ENCODE measurements at places on chromosomes 2 and 18.

GRCh38 chr2:96356889-96357288 is 21.3 kb downstream of the NCAPH start:
- no peak for DNase-seq

DNA sequence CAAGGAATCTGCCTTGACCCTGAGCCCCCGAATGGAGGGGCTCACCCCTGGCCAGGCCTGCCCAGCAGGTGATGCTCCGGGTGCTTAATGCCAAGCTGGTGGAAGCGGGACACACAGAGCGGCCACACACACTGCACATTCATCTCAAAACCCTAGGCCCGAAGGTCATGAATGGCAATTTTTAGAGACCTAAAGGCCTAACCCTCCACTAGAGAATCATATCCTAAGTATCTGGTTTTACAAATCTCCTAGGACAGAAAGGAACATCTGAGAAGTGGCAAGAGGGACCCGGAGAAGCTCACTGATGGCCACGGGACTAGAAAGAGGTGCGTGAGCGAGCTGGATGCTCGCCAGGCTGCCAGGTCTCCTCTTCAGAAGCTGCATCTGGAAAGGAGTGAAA is 38.3 kb downstream of the ST3GAL5 start:
- no peak for DNase-seq

DNA sequence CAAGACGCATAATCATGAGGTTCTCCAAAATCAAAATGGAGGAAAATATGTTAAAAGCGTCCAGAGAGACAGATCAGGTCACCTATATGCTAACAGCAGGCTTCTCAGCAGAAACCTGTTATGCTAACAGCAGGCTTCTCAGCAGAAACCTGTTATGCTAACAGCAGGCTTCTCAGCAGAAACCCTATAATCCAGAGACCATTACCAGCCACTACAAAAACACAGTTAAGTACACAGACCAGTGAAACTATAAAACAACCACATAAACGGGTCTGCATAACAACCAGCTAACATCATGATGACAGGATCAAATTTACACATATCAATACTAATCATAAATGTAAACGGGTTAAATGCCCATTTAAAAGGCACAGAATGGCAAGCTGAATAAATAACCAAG is 1548.4 kb upstream of the TMEFF2 start:
- no peak for DNase-seq

DNA sequence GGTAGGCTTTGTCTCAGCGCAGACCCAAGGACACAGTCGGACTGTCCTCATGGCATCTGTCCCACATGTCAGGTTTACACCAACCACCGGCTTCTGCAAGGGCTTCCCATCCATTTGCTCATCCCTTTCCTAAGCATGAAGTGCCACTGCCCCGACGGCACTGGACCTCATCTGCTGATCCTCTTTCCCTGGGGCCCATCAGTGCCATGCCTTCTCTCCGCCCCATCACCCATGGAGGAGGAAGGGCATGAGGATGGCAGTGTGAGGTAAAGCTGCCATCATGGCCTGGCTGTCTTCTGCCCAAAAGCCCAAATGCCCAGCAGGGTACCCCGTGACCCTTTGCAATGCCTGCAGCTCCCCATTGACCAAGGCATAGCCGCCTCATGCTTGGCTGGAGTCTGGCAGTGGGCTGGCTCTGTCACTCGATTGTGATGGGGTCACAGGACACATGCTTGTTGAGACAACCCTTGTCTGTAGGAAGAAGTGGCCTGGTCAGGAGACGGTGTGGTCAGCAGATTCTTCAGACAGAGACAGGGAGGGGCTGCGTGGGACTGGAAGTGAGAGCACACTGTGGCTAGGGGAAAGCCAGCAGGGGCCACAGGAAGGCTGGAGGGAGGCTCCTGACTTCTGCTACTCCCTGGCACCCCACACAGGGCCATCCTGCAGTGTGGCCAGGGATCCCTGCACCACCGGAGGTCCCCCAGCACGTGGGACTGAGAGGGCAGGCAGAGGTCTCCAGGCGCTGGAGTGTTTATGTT is 493.7 kb upstream of the HS6ST1 start:
- no peak for DNase-seq

- no peak for DNase-seq
These were observed 39.4 kb downstream of the EFR3B start for GRCh38 chr2:25081237-25081790.

- DNase-seq = no peak
These were observed 122.1 kb downstream of the PKP4 start for GRCh38 chr2:158578703-158579330.

DNA sequence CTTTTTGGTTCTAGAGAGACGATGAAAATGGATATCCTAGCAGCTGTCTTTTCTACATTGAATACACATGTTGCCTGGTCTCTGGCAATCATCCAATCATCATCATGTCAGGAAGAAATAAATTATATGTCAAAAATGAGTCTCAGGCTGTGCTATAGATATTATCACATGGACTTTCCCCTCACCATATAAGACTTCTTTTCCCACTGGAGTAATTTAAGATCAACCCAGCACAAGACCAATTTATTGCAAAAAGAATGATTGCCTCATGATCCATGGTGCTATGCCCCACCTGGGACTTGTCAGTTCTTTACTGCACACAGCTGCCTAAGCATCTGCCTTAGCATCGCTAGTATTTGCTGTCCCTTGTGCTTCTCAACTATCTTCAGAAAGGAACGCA is 783.7 kb upstream of the TMEFF2 start:
- DNase-seq = no peak

- DNase-seq = no peak
These were observed 32.0 kb downstream of the FASTKD2 start for GRCh38 chr2:206797376-206797775.

GRCh38 chr2:237496428-237496827 is 9.4 kb downstream of the MLPH start:
- no peak for DNase-seq

DNA sequence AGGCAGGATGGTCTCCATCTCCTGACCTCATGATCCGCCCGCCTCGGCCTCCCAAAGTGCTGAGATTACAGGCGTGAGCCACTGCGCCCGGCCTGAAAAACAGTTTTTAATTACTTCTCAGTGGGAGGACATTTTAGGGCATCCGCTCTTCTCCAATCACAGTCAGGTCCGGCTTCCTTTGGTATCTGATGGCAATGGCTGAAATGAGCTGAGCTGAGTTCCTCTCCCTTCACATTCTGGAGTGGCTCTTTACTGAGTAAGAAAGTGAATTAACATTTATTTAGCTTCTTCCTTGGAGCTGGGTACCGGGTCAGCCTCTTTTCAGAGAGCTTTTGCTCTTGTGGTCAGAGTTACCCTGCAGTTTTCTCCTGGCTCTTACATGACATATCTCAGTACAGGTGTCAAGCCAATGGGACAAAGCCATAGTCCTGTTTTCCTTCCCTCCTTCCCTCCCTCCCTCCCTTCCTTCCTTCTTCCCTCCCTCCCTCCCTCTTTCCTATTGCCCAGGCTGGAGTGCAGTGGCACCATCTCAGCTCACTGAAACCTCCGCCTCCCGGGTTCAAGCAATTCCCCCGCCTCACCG is 1.1 kb upstream of the TTC27 start:
- DNase-seq = no peak

- no peak for DNase-seq
These were observed 1090.2 kb downstream of the SUCLG1 start for GRCh38 chr2:83368916-83369315.

DNA sequence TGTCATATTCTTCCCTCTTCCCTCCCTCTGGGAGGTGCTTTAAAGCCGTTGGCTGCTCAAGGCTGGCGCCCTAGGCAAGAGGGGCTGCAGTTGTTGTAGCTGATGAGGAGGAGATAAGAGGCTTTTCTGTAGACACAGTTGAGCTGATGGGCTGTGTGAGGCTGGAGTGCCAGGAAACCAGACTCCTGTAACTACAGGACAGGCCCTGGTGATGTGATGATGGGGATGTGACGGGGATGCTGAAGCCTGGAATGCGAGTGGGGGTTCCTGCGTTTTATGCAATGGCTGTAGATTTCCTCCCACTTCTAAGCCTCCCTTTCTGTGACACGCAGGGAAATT is 5.7 kb upstream of the EFR3B start:
- DNase-seq = no peak

- DNase-seq = no peak
These were observed 560 bp upstream of the DUSP2 start for GRCh38 chr2:96145848-96146152.

- DNase-seq = no peak
These were observed 29.0 kb downstream of the SERPINB5 start for GRCh38 chr18:63505566-63506335.
